ENCODE measurements at places on chromosomes 1 and 21. TPM values are rescaled to one million over a fixed set of nuclear protein-coding genes. Genes with fewer than 3 reads are reported as not detected.

IGSF5 gene
- not detected for total RNA-seq

NTMT2 gene
- not detected for total RNA-seq

TTC3 gene
- 178 TPM for total RNA-seq

DNASE2B gene
- total RNA-seq: not detected

MAP10 gene
- 0.66 TPM for total RNA-seq

TMEM201 gene
- total RNA-seq: 3.2 TPM

EFNA3 gene
- 0.53 TPM for total RNA-seq

PTGFR gene
- total RNA-seq: 37.7 TPM

SPRR2B gene
- not detected for total RNA-seq

ADGRL4 gene
- total RNA-seq: 55.9 TPM

SYPL2 gene
- 0.13 TPM for total RNA-seq

PRAMEF33 gene
- total RNA-seq: not detected

ISG15 gene
- total RNA-seq: 91.6 TPM

FAM78B gene
- total RNA-seq: 0.25 TPM

GRHL3 gene
- not detected for total RNA-seq

SPRR1A gene
- total RNA-seq: not detected

SLAMF8 gene
- not detected for total RNA-seq

YY1AP1 gene
- total RNA-seq: 55.1 TPM

C1orf226 gene
- under 0.01 TPM for total RNA-seq

MTMR11 gene
- 6.3 TPM for total RNA-seq

KIF14 gene
- total RNA-seq: 7.4 TPM

HTR6 gene
- total RNA-seq: 0.13 TPM

ZNF691 gene
- 7.3 TPM for total RNA-seq

FAM43B gene
- not detected for total RNA-seq

ERG gene
- total RNA-seq: 16.0 TPM

ZBTB8B gene
- under 0.01 TPM for total RNA-seq

KCNE1 gene
- total RNA-seq: 0.53 TPM

SERTAD4 gene
- total RNA-seq: 3.4 TPM

NR0B2 gene
- not detected for total RNA-seq

CAPN2 gene
- 496 TPM for total RNA-seq

CD247 gene
- total RNA-seq: not detected

TINAGL1 gene
- total RNA-seq: 212 TPM

MEGF6 gene
- total RNA-seq: 142 TPM

ADIPOR1 gene
- total RNA-seq: 163 TPM

SRGAP2B gene
- 41.5 TPM for total RNA-seq

ZNF593OS gene
- total RNA-seq: 0.19 TPM

TOMM40L gene
- 9.6 TPM for total RNA-seq

FMO4 gene
- total RNA-seq: 5.0 TPM

SMG5 gene
- 31.1 TPM for total RNA-seq

CFHR4 gene
- total RNA-seq: not detected

ATP1A4 gene
- total RNA-seq: not detected

DPT gene
- total RNA-seq: 0.93 TPM

TFF1 gene
- total RNA-seq: not detected

CSRP1 gene
- total RNA-seq: 556 TPM
